Activated CD4-positive, CD25-positive, alpha-beta regulatory T cell treated with anti-CD3 and anti-CD28 coated beads, Interleukin-2, amount 50 U/mL, for 72 hours (primary cell): ENCODE measurements at places on chromosomes 12 and 14.
A peak's percentile ranks its signal among the peaks of the same experiment; 100 is the strongest.

- DNase-seq: no peak
These were observed 125.5 kb downstream of the TMTC3 start for GRCh38 chr12:88267630-88268029.

DNA sequence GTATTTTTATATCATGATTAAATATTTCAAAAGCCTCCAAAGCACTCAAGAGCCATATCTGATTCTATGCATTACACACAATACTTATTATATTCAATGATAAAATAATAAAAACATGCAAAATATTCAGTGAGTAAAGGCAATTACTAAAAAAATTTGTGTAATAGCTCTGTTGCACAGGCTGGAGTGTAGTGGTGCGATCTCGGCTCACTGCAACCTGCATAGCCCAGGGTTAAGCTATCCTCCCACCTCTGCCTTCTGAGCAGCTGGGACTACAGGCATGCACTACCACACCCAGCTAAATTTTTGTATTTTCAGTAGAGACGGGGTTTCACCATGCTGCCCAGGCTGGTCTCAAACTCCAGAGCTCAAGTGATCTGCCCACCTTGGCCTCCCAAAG, 45.4 kb downstream of the SBNO1 start:
- DNase-seq: no peak

- no peak for DNase-seq
These were observed 82.3 kb upstream of the RIN3 start for GRCh38 chr14:92431199-92431725.

- no peak for DNase-seq
These were observed 67.8 kb downstream of the TMCC3 start for GRCh38 chr12:94582591-94582990.

DNA sequence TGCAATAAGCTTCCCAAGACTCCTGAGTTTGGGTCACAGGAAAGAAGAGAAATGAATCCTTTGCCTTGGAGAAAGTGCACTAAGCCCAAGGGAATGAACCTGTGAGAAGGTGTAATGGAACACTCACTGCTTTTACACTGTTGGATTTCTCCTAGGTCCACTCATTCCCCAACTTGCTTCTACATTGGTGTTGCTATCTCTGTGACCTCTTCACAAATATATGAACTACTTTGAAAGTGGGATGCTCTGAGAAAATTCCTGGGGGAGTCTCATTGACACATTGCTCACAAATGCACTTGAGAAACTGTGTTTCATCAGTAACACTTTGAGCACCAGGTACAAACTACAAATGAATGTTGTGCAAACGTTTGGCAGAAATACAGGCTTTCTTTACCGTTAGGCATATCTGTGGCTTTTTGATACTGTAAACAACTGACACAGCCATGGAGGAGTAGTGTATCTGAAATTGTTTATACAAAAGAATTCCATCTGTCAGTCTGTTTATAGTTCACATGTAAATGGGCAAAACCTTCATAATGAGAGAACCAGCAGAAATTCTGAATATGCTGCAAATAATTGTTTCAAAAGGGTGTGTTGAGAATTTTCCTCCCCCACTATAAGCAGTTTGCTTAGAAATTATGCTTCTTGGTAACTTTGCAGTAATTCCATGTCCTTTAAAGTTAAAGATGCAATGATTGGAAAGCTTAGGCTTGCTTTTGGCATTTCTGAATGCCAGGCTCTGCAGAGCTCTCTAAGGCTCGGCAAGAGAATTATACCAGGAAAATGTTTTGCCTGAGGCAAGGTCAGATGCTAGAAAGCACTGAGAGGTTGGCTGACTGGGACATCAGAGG, 348.5 kb upstream of the DDHD1 start:
- no peak for DNase-seq

DNA sequence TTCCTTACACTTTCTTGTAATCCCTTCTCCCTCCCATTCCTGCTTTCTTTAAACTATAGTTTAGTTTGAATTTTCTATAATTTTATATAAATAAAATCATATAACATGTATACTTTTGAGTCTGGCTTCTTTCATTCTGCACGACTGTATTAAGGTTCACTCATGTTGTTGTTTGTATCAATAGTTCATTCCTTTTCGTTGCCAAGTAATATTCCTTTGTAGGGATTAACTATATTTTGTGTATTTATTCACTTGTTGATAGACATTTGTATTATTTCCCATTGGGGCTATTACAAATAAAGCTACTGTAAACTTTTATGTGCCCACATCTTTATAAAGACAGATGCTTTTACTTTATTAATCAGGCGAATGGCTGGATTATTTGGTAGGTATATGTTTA, 39.4 kb upstream of the TBC1D15 start:
- DNase-seq: no peak

GRCh38 chr12:125402874-125403789, 337.9 kb downstream of the AACS start:
- no peak for DNase-seq

DNA sequence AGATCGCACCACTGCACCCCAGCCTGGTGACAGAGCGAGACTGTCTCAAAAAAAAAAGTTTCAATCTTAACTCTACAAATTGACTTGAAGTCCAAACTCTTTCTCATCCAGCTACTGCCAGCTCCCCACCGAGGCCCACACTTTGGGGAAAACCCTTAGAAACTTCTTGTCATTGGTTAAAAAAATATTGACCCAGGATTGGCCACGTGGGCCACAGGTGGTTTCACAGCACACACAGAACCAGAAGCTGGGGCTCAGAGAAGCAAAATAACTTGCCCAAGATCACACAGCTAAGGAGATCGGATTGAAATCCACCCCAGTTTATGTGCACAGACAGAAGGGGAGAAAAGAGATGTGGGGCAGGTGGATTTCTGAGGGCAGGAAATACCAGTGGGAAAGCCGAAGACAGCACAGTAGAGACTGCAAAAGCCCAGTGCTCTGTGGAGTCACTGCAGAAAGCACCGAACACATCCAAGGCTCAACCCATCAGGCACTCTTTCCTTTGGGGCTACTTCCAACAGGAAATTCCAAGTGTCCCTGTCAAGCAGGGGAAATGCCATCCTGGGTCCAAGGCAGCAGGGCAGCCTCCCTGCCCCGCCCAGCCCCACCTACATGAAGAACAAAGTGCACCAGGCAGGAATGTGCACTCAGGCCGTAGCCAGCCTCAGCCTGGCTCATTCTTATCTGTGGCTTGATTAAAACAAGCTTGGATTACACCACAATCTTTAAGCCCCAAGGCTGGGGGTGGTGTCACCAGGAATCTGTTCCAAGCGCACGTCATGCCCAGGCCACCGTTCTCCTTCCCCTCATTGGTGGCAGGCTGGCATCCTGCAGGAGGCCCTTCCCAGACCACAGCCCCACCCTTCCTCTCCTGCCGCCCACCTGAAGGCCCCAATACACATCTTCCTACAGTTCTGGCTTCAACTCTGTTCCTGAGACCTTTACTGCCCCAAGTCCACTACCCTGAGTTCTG, 72.5 kb downstream of the ITPK1 start:
- DNase-seq: no peak

DNA sequence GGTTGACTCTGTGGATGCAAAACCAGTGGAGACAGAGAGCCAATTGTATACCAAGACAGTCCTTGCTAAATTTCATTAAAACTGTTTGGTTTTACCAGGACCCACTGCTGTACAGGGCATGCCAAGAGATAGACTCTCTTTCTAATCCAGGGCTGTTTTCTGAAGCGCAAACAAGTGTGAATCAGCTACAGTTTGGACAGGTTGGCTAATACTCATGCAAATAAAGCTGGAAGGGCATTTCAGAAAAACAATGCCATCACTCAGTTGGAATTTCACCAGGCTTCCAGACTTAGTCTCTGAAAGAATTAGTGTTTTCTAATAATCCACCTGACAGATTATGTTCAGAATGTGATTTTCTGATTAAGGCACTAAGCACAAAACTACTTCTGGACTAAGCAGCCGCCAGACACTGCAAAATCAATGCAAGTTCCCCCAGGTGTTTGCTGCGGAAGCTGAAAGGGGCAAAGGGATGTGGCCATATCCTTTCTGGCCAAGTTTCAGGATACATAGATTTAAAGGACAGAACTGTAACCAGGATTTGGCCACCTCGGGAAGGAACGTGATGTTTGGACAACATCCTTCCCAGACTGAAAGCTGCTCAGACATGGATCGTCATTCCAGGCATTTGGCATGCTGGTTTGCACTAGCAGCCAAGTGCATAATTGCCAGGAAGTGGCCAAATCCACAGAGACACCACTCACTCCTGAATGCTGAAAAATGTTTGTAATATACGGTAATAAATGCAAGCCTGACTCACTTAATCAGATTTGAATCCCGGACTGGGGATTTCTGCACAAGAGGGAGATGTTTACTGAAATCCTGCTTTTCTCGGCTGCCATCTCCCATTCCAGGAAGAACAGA, 32.0 kb upstream of the CDKN3 start:
- DNase-seq: no peak

GRCh38 chr12:114508529-114509129, 102.7 kb upstream of the TBX5 start:
- DNase-seq: peak; percentile 57

- no peak for DNase-seq
These were observed 27.3 kb downstream of the NTF3 start for GRCh38 chr12:5459051-5459782.

GRCh38 chr12:51846911-51847642, 1.4 kb downstream of the FIGNL2 start:
- no peak for DNase-seq

GRCh38 chr12:639988-640387, 23.3 kb downstream of the NINJ2 start:
- no peak for DNase-seq

- DNase-seq: no peak
These were observed 14.3 kb upstream of the PIP4K2C start for GRCh38 chr12:57576613-57577160.

DNA sequence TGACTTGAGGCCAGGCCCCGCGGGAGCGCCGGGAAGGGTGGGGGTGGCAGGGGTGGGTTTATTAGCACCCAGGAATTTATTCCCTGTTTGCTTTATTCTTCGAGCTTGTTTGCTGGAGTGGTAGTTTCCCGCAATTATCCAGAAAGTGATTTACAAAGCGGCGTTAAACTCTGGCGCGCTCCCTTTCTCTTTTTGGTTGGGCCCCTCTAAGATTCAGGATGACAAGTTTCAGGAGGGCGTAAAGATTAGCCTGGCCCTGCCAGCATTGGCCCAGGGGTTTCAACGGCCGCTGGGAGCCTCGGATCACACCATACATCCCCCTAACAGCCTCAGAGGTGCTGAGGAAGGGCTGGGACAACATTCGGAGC, 444 bp upstream of the NKX2-8 start:
- no peak for DNase-seq

DNA sequence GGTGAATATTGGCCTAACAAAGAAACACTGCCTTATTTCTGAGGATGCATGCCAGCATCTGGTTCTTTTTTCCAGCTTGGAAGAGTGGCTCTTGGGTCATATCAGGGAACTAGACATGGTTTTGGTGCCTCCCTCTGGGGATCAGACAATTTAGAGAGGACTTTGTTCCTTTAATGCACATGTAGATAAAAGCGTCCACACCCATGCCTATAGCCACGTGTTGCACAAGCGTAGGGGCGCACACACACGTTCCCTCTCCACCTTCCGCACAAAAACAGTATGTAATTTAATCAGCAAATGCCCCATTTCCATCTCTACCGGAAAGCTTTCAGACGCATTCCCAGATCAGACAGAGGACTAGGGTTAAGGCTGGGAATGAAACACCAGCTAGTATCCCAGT, 61.7 kb upstream of the RIC8B start:
- DNase-seq: no peak

- no peak for DNase-seq
These were observed 62.6 kb downstream of the PDZRN4 start for GRCh38 chr12:41250748-41251147.

GRCh38 chr12:66959276-66959675, 280.4 kb upstream of the GRIP1 start:
- no peak for DNase-seq

GRCh38 chr12:11797317-11797913, 147.9 kb downstream of the ETV6 start:
- DNase-seq: no peak

DNA sequence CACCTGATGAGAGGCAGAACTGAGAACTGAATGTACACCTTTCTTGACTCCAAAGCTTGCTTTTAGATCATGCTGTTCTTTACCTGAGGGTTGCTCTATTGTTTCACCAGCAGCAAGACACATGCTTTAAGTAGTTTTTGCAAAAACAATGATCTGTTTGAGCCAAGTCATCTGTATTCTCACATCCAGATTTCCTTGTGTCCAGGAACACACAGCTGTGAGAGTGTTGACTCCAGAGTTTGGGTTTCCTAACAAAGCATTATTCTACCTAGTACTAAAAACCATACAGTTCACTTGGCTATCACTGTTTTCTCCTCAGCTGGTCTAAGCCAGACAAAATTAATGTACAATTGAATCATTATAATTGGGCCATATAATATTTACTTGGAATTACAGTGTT, 120.4 kb downstream of the STAB2 start:
- DNase-seq: no peak

DNA sequence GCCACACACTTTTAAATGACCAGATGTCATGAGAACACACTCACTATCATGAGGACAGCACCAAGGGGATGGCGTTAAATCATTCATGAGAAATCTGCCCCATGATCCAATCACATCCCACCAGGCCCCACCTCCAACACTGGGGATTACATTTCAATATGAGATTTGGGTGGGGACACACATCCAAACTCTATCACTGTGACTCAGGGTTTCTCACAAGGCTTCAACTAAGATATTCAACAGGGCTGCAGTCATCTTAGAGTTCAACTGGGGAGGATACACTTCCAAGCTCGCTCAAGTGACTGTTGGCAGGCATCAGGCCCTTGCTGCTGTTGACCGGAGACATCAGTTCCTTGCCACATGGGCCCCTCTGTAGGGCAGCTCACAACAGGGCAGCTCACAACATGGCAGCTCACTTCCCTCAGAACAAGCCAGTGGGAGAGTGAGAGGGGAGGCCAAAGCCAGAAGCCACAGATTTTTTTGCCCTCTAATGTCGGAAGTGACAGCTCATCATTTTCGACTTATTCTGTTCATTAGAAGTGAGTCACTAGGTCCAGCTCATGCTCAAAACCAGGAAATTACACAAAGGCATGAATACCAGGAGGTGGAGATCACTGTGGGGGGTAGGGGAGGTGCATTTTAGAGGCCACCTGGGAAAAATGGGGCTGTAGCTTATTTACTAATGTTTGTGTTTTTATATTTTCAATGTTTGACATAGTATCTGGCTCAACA, 50.8 kb upstream of the PTHLH start:
- DNase-seq: no peak

DNA sequence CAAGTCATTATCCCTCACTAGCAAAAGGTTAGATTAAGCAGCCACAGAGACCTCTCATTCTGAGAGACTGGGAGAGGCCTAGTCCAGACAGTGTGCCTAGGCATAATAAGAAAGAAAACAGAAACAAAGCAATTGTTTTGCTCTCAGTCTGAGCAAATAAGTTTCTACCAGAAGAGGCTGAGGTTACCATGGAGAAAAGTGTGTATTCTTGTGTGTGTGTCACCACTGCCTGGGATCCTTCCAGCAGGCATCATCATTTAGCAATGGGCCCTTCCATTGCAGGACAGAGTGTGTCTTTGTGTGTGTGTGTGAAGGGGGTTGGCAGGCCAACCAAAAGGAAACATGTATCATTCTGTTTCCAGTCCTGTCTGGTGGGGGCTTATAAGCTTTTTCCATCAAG, 3.7 kb downstream of the EFS start:
- no peak for DNase-seq

GRCh38 chr12:37565112-37565511, 751.5 kb upstream of the ALG10B start:
- no peak for DNase-seq

GRCh38 chr12:41362510-41362909, 174.4 kb downstream of the PDZRN4 start:
- DNase-seq: no peak
